ENCODE measurements at places on chromosomes 7 and 10.

- DNase-seq = peak; percentile 54
These were observed 207.9 kb upstream of the MYO3A start for GRCh38 chr10:25725917-25726716.

DNA sequence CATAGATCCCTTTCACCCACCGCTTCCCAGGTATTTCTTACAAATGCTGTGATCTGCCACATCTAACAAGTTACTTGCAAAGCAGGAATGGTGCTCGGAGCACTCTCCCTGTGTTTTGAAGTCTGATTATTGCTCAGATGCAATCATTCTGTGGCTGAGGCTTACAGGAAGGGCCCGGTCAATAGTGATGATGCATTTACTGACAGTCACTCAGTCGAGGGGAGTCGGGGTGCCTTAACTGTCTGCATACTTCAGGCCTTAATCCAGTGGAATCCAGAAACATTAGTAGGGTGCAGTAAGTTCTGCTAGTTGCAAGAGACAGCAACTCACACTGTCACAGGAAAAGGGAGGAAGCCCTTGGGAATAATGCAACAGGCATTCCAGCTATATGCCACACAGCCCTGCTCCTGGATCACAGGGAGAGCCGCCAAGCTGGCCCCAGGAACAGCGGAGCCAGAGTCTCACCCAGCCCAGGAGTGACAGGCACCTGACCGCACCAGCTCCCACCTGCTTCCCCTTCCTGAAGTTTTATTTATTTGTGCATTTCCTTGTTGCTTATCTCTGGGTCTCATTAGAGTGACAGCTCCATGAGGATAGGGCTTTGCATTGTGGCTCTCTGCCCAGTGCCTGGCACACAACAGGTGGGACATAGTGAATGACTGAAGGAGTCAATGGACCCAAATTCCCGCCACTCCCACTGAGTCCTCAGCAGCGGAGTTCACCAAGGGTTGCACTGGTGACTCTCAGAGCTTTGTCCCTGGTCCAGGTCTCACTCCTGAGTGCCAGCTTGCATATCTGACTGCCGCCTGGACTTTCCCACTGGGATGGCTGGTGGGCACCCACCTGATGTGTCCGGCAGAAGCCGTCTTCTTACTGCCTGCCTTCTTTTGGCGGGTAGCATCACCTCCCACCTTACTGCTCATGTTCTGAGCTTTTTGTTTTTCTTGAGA, 212.5 kb upstream of the SH2B2 start:
- DNase-seq = peak; percentile 39

GRCh38 chr10:69237528-69238159, 17.5 kb downstream of the HKDC1 start:
- peak; percentile 66 for DNase-seq

DNA sequence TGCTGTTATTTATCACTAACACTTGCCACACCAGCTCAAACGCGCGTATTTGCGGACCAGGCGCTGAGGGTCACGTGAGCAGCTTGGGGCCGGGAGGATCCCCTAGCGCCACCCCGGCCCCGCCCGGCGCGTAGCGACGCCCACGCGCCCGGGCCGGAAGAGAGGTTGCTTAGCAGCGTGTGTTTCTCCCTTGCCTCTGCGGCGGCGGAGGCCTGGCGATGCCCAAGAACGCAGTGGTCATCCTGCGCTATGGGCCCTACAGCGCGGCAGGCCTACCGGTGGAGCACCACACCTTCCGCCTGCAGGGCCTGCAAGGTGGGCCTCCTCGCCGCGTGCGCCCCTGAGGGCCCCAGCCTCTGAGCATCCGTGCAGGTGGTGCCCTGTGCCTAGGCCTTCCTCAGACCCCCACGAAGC, at the start of gene C10orf53:
Gene C10orf53 (plus strand): TSS at position 172 of the 414 bp plus-strand sequence. CDS start 47 bp downstream, at position 219.
- peak; percentile 32 for DNase-seq

GRCh38 chr10:93464776-93465388, 17.3 kb downstream of the MYOF start:
- DNase-seq = no peak

GRCh38 chr7:90209776-90210175, 1.8 kb upstream of the STEAP2 start:
- peak; percentile 38 for DNase-seq

- no peak for DNase-seq
These were observed 4.8 kb downstream of the INHBA start for GRCh38 chr7:41698114-41698513.

- DNase-seq = no peak
These were observed at the start of gene SCART1 for GRCh38 chr10:133453516-133454203. Gene SCART1, plus strand, starts transcription at chr10:133453945. Its CDS starts 53 bp downstream, at chr10:133453998.

DNA sequence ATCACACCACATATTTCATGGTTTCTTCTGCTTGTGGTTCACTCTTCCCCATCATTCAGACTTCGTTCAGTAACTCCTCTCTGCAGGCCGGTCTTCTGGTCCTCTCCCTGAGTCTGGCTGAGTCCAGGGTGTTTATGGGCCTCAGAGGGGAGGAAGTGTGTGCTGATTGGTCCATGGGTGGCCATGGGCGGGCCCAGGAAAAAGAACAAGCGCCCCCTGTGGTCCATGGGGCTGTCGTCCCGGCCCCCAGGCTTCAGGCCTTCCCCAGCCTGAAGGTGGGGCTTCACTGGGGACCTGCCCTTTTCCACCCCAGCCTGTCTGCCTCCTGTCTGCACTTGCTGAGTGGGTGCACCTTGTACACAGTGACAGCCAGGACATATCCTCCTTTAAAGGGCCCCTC, 123.7 kb downstream of the VIPR2 start:
- DNase-seq = no peak

DNA sequence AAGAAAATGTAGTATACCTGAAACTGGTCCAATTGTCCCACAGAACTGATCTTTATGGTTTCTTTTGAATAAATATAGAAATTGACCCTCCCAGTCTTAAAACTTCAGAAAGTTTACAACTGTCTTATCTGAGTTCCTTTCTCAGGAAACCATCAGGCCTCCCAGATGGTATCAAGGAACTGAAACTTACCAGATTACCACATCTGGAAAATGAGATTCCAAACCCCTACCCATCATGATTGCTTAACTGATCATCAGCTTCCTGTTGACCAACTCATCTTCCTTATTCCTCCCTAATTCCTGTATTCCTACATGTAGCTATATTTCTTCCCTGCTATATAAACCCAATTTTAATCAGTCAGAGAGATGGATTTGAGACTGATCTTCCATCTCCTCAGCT, 5.5 kb downstream of the VWDE start:
- no peak for DNase-seq

- no peak for DNase-seq
These were observed 161.7 kb downstream of the NRBF2 start for GRCh38 chr10:63294781-63295180.

GRCh38 chr10:5522913-5523560, 1.7 kb upstream of the CALML3 start:
- DNase-seq = no peak

- no peak for DNase-seq
These were observed 17.1 kb upstream of the HK1 start for GRCh38 chr10:69261184-69261583.

DNA sequence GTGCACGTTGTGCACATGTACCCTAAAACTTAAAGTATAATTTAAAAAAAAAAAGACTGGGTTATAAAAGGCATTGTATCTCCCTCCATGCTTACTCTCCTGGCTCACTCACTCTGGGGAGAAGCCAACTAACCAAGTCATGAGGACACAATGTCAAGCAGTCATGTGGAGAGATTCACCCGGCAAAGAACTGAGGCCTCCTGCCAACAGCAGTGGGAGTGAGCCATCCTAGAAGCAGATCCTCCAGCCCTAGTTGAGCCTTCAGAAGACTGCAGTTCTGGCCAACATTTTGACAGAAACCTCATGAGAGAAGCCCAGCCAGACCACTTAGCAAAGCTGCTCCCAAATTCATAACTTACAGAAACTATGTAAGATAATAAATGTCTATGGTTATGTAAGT, 521.7 kb upstream of the FZD8 start:
- no peak for DNase-seq

DNA sequence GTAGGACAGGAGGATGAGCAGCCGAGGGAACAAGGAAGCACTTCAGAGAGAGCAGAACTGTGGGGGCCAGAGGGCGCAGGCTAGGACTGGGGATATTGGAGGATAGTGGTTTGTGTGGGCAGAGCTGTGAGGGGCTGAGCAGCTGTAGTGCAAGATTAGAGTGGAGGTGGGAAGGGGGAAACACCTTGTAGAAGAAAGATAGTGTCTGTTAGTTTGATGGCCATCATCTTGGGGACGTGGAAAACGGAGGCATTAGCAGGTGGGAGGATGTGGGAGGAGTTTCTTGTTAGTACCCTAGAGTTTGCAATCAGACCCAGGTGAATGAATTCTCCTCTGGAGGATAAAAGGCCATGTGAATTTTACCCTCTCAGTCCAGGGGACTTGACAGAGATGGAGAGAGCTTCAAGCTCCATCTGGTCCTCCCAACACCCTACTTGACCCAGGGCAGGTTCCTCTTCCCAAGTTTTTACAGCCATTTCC, 34.0 kb downstream of the PRSS2 start:
- DNase-seq = no peak

DNA sequence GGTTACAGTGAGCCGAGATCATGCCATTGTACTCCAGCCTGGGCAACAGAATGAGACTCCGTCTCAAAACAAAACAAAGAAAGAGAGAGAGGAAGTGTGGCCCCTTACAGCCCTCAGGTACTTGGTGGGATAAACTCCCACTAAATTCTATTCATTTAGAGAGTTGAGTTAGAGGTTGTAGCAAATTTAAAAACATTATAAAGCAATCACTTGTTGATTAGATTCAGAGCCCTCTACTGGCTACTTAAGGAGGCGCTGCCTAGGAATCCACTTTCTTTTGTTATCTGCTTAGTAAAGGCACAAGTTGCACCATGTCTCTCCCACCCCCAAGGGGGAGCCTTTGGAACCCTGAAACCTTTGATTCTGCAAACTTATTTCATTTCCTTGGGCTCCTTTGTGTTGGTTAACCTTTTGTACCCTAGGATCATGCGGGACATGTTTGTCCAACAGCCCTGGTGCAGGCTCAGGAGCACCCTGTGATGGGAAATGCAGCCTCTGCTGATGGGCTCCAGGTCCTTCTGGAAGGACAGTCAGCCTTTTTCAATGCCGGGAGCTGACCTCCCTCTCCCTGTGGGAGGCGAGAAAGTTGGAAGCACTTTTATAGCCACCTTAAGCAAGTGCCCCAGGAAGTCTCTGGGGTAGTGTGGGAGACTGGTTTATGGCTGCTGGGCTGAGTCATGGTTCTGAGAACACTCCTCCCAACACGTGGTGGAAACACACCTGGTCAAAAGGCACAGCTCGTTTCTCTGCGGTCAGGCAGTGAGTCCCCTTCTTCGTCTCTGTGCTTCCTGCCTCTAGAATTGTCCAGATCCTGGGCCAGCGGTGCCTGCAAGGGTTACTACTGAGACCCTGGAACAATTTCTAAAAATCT, 2.3 kb downstream of the HKDC1 start:
- peak; percentile 66 for DNase-seq

- DNase-seq = no peak
These were observed 973.0 kb upstream of the GHITM start for GRCh38 chr10:83166344-83166743.

DNA sequence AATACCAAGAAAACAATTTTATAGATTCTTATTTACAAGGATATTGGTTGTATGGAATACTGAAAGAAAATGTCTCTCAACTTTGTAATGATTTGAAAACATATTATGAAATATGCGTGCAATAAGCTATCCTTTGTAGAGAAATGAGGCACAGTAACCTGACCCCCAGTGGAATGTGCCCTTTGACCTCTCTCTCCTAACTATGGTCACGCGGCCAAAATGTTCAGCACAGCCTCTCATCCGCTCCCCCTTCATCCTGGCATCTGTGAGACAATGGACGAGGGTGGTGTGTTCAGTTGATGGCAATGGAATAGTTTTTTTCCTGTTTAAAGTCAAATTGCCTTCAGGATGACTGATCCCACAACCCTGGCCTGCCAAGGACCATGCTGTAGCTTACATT, 13.3 kb downstream of the BEND7 start:
- DNase-seq = no peak

DNA sequence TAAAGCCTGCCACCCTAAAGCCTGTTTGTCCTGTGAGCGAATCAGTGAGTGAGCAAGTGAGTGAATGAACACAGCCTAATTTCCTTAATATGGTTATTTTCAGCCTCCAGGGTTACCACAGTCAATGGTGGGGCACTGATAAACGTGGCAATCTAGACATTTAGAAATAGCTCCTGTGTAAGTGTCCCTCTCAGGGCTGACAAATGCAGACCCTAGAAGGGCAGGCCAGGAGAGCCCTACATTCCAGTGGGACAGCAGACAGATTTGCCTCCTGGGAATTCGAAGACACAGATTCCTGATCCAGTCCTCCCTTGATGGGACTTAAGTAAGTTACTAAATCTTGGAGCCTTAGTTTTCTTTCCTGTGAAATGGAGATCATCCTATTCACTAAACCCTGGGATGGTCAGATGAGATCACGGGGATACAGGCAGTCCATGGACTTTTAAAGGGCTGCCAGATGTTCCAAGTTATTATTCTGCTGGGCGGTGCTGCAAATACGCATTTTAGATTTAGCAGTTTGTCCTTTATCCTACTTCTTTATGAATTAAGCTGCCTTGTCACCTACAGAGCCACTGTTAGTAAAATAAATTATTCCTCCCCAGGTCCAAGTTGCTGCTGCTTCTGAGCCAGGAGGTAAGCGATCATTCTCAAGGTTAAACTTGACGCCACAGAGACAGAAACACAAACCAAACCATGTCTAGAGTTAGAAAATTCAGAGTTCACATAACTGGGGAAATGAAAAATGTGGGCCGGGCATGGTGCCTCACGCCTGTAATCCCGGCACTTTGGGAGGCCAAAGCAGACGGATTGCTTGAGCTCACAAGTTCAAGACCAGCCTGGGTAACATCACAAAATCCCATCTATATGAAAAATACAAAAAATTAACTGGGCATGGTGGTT, 54.8 kb upstream of the TM9SF3 start:
- no peak for DNase-seq

DNA sequence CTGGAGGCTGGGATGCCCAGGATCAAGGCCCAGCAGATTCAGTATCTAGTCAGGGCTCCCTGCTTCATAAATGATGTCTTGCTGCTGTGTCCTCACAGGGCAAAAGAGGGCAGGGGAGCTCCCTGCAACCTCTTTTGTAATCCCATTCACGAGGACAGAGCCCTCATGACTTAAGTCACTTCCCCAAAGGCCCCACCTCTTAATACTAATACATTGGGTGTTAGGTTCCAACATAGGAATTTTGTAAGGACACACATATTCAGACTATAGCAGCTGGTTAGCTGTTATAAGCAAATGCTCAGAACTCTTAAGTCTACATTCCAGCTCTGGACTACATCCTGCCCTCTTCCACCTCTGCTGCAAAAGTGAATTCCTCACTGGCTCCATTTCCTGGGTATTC, 63.0 kb downstream of the VOPP1 start:
- peak; percentile 68 for DNase-seq

DNA sequence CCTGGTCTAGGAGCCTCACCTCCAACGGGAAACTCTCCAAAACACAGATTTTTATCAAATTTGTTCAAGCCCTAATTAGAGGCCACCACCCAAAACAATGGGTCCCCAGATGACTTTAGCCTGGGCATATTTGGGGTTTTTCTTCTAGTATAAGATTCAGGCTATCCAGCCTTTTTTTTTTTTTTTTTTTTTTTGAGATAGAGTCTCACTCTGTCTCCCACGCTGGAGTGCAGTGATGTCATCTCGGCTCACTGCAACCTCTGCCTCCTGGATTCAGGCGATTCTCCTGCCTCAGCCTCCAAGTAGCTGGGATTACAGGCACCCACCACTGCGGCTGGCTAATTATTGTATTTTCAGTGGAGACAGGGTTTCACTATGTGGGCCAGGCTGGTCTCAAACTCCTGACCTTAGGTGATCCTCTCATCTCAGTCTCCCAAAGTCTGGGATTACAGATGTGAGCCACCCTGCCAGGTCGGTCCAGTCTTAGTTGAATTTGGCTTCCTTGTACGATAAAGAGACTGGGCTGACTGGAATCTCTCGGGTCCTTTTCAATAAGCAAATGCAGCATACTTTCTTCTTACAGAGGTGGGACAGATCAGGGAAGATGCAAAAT, 91.4 kb upstream of the KLF6 start:
- no peak for DNase-seq
